ENCODE measurements at places on chromosomes 3 and 15.

- DNase-seq = no peak
These were observed 71.5 kb downstream of the PLCH1 start for GRCh38 chr3:155673421-155673820.

DNA sequence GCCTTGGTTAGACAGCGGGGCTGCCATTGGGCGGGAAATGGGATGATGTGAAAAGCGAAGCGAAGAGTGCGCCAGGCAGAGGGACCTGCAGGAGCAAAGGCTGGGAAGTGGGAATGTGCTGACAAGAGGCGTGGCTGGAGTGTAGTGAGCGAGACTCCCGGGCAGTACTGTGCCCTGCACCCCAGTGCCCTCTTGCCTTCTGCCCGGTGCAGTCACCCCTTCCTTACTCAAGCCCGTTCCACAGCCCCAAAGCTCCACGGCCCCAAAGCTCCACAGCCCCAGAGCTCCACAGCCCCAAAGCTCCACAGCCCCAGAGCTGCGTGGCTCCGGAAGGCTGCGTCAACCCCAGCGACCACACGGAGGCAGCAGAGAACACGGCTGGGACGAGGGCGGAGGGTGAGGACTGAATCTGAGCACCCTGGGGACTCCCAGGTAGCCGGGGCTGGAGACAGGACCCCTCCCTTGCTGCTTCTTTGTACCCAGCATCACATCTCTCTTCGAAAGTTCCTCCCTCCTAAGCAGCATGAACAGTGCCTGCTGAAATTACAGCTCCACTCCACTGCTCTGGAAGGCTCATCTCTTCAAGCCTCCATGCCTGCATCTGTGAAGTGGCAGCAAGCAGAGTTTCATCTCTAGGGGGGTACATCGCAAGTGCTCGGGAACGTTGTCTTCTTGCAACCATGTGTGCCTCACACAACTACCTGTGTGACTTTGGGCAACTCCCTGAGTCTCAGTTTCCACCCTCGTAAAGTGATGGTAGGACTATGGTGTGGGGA, 108.9 kb downstream of the FBLN2 start:
- peak; percentile 72 for DNase-seq

DNA sequence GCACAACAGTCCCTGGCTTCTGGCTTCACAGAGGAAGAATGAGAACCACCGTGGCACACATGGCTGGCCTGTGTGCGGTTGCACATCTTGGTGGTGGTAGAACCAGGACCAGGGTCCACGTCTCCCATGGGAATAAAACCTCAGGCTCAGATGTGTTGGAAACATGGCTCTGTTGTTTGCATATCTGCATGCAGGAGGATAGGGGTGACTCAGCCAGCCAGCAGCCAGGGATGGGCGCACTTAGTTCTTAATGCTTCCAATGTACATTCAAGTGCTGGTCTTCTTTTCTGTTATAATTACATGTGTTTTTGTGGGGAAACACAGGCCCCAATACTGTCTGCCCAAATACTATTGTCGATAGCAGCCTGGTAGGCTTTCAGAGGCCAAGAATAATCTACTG, 35.8 kb upstream of the BCL2L10 start:
- no peak for DNase-seq

- DNase-seq = no peak
These were observed 293.1 kb upstream of the CHRM5 start for GRCh38 chr15:33675246-33675645.

DNA sequence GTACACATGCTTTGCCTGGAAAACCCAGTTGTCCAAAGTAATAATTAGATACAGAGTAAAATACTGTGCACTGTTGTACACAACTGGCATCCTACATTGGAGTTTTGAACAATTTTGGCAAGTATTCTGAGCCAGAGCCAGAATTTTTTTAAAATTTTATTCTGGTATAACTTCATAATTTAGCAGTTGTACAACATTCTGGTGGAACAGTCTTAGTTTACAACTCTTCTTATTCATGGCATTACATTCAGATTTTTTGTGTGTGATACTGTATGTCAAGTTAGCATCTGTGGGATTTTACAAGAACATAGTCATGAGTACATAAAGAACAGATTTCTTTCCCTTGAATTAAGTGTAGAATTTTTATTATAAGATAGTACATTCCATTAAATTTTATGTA, 67.5 kb downstream of the SLC49A4 start:
- no peak for DNase-seq

- DNase-seq = no peak
These were observed 28.6 kb downstream of the STARD9 start for GRCh38 chr15:42603978-42604377.

DNA sequence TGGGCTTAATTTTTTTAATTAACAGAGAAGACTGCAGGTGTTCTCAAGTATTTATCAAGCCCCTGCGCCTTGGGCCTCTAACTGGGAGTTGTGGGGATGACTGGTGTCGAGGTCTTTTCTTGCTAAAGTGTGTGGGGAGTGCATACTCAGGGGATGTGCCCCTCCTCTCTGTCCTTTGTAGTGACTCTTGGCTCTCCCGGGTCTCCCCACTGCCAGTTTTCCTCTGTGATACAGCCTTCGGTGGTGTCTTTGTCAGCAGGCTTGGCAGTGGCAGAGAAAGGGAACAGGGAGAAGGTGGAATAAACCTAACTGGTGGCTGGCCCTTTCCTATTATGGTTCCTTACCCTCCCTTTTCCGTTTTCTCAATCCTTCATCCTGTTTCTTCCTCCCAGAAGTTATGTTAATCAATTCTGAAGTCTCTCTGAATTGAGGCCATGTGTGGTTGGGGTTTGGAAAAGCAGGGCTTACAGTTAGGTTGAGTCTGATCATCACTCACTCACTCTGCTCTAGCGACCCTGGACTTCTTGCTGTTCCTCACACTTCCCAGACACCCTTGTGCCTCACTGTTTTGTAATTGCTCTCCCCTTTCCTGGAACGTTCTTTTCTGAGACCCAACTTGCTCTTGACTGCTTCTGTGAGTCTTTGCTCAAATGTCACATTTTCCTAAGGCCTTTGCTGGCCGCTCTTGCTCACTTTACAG, 158.1 kb downstream of the PTPRG start:
- no peak for DNase-seq

DNA sequence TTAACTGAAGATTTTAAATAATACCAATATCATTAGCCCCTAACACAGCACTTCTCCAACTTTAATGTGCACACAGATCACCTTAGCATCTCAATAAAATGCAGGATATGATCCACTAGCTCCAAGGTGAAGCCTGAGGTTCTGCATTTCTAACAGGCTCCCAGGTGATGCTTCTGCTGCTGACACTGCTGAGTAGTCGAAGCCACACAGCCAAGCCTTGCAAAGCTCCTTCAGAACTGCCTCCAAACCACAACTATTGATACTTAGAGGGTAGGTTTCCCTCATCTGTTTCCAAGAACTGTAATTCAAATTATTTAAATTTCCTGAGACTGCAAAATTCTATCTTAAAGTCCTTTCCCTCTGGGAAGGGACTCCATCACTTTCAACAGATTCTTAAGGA, 3.9 kb downstream of the RIOX2 start:
- DNase-seq = no peak

- no peak for DNase-seq
These were observed 56.8 kb downstream of the TFG start for GRCh38 chr3:100766069-100766468.

DNA sequence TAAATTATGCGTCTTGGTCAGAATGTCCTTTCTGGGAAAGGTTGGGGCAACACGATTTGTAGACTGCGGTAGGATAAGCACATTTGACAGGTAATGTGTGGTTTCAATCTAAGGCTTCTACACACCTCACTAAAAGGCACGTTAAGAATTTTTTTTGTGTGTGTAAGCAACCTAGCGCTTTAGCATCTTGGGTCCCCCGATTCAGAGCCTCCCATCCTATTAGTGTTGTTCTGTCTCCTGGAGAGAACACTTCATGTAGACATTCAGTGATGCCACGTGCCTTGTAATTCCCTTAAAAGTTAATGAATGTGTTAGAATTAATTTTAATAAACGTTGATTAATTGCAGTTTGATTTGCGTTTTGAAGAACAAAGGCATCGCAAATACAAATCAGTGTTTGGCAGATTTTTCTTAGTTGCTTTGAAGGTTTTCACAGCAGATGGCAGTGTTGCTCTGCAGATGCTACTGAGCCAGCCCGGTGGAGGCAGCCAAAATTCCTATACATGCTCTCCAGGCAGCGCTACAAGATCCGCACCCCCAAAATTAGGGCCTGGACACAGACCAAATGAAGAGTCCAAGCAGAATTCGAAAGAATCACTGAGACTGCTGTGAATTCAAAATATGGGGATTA, 63.5 kb downstream of the OTOL1 start:
- DNase-seq = no peak

- no peak for DNase-seq
These were observed 855.4 kb upstream of the ARPP21 start for GRCh38 chr3:34783876-34784275.

- no peak for DNase-seq
These were observed 48.7 kb downstream of the BCHE start for GRCh38 chr3:165788531-165788930.

DNA sequence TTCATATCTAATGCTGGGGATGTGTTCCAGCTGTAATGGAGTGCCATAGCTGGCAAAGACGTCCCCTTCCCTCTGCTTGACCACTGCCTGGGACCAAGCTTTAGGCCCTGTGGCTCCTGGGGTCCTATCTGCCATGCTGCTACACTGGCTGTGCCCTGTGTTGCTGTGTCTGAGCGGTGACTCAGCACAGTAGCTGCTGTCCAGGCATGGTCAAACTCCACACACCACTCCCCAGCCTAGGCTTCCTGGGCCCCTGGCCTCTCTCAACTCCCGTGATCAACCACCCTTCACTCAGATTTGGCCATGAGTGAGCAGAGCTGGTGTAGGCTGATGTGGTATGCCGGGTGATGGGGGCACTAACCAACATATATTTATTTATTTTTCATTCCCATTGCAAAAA, 27.0 kb downstream of the EPHB1 start:
- no peak for DNase-seq

- no peak for DNase-seq
These were observed 19.4 kb downstream of the GXYLT2 start for GRCh38 chr3:72907131-72907711.

GRCh38 chr15:88622605-88622975, 1.4 kb downstream of the AEN start:
- DNase-seq = no peak

DNA sequence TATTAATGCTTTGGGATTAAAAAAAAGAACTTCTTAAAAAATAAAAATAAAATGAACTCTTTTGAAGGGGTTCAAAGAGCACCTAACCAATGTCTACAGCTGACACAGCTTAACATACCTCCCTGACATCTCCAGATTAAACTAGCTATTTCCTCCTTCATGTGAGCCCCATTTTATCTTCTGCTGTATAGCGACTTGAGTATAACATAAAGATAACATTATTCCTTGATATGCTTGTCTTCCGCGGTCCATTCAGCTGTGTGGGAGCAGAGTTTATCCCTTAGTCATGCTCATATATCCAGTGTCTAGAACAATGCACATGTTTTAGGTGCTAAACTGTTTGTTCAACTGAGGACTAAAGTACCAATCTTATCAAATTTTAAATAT, 7.8 kb upstream of the CHRM5 start:
- DNase-seq = no peak

DNA sequence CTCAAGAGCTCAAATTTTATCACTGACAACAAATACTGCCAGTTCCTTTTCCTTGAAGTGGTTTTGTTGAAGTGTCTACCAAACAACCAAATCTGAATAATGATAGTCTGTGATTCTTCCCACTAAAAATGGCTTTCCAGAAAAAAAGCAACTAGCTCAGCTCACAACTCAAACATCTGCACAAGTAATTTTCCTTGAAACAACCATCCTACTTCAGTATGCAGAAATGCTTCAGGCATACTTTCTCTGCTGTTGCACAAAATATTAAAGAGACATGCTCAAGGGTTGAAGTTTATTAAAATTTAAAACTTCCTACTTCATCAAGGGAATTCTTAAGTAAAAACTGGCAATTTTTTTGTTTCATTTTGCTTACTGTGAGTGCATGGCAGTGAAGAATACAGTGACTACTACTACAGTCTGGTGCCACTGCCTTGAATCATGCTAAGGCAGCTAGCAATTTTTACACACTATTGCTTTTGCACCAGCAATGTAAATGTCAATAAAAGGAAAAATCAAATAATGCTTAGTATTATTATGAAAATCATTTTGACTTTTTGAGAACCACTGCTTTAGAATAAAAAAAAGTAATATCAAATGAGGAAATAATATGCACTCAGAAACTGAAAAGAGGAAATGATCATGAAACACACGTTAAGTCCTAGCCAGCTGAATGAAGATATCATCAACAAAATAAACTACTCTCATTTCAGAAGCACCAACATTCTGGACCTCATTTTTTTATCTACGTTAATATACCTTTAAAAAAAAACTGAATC, 33.6 kb downstream of the VPS13C start:
- no peak for DNase-seq

- DNase-seq = peak; percentile 26
These were observed 17.3 kb upstream of the FURIN start for GRCh38 chr15:90851114-90851513.

DNA sequence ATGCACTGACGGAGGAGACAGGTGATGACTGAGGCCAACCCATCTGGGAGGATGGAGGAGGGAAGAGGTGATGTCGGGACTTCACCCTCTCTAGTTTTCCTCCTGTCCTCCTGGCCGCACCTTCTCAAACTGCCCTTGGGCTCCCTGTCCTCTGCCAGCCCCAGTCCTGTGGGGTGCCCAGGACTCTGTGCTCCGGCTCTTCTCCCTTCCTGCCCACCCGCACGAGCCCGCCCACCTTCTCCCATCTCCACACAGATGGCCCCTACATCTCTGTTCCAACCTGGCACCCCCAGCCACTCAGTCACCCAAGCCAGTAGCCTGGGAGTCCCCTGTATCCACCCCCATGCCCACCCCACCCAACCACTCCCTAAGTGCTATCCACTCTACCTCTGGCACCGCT, 206.7 kb upstream of the LINGO1 start:
- DNase-seq = no peak

- no peak for DNase-seq
These were observed 57.9 kb downstream of the ACAP2 start for GRCh38 chr3:195384952-195385351.

GRCh38 chr3:113234688-113235260, 23.4 kb downstream of the BOC start:
- DNase-seq = no peak

DNA sequence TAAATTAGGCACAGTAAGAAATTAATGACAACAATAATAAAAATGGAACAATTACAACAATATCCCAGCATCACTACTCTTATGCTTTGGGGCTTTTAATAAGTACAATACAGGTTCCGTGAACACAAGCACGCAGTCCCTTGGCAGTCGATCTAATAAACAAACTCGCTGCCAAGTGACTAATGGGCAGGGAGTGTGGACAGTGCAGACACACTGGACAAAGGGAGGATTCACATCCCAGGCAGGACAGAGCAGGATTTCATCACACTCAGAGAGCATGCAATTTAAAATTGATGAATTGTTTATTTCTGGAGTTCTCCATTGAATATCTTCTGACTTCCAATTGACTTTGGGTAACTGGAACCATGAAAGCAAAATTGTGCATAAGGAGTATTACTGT, 524.1 kb upstream of the CFAP20DC start:
- no peak for DNase-seq

DNA sequence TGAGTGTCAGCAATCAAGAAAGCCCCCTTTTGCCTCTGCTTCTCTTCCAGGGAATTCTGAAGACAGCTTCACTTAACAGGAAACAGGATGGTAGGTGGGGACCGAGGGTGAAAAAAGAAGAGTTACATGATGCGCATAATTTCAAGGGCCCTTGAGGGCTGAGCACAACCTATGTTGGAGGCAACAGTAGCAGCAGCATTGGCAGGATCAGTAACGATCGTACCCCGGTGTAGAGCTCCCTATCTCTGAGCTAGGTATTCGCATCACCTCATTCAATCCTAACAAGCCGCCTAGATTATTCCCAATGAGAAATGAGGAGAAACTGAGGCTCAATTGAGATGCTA, 432 bp upstream of the RAD54L2 start:
- DNase-seq = no peak

Measured in CD4-positive, alpha-beta T cell treated with Interleukin-2 at 100 ng/mL for 4 hours (primary cell).